ENCODE measurements at places on chromosomes 12 and 14. TPM values are rescaled to one million over a fixed set of nuclear protein-coding genes. Genes with fewer than 3 reads are reported as not detected.

DNA sequence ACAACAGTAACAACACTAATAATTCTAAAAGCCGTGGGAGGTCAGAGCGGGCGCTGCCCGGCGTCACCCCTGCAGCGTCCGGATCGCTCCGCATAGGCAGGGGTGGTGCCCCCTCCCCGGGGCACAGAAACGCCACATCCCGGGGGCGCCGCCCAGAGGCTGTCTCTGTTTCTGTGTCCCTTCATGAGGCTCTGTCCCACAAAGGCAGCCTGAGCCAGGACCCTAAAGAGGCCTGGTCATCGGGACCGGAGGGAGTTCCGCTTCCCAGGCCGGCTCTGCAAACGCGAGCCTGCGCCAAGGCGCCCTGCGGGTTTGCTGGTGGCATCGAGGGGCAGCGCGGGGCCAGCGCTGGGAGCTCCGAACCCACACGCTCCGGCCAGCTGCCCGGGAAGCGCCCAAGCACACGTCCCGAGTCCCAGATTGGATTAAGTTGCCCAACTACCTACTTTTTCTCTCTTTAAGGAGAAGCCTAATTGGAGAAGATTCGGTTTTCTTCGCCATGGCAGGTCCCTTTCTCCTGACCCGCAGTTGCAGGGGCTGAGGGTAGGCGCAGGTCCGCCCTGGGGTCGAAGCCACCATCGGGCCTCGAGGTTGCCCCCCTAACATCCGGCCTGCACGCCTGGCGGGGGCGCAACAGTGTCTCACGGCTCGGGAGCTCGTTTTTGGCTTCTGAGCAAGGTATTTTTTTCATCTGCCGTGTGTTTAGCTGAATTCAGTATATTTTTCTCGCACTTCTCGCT lies 421.7 kb downstream of the VRK1 start:
- peak; percentile 12 for DNase-seq

DNA sequence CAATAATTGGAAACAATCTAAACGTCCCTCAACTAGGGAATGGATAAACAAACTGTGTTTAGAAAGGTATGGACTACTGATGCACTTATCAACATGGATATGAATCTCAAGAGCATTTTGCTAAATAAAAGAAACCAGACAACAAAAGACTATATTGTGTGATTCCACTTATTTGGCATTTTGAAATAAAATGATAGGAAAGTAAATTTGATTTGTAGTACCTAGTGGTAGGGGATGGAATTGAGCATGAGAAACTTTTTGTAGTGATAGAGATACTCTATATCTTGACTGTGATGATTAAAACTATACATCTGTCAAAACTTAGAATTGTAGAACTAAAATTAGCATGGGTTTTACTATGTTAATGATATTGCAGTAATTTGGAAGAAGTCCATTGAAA lies 87.1 kb downstream of the ARID2 start:
- no peak for DNase-seq

GRCh38 chr14:25048170-25049016 lies 1.6 kb downstream of the STXBP6 start:
- DNase-seq = no peak

DNA sequence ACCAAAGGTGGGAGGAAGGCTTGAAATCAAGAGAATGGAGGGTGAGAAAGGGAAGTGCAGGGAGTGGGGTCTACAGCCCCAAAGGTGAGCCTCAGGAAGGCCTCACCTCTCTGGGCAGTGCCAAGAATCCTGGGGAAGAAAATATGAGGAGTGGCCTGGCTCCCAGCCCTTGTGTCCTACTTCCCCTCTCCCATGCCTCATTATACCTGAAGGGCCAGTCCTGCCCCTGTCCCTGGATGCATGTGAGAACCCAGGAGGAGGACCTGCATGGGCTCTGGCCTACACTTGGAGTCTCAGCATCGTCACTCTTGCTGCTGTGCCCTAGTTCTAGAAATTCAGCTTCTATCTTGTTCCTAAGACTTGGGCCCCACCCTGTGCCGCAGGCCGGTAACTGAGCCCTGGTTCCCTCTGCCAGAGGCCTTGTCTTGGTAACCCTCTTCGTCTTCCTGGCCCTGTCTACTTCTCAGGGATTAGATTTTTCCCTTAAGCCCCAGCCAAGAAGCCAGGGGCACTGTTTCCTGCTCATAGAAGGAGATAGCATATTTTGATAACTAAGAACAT lies 10.9 kb upstream of the MYH7 start:
- no peak for DNase-seq

- no peak for DNase-seq
These were observed 199.8 kb downstream of the ZFP36L1 start for GRCh38 chr14:68592948-68593556.

- no peak for DNase-seq
These were observed 25.1 kb downstream of the ANKS1B start for GRCh38 chr12:99959549-99960170.

PAPLN gene
- 0.46 TPM for total RNA-seq

OAS1 gene
- 194 TPM for total RNA-seq

CLEC4C gene
- total RNA-seq = not detected

CCDC175 gene
- not detected for total RNA-seq

AKAP5 gene
- total RNA-seq = 0.89 TPM
